Stimulated activated CD4-positive, alpha-beta T cell treated with anti-CD3 and anti-CD28 coated beads, Interleukin-1b, Interleukin-23, amount 100 ng/mL, for 1 hour (primary cell): ENCODE measurements at places on chromosomes 7 and 10.

DNA sequence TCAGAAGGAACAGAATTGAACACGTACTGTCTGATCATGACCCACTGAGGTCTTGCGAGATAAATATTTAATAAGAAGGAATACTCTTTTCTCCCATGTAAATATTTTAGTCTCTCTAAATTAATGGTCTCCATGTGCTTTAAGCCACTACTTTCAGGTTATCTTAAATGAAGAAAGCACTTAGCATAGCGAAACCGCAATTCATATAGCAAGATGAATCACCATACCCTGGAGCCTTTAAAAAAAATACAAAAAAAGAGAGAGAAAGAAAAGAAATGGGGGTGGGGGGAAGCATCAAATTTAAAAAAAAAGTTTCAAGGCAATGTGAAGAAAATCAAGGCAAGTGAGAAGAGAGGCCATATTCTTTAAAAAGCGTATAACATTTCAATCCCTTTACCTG, 82.5 kb downstream of the CTTNBP2 start:
- DNase-seq: no peak

- DNase-seq: no peak
Measured at GRCh38 chr10:49119746-49120145, 4.4 kb upstream of the VSTM4 start.

GRCh38 chr7:155644971-155645509, 579 bp downstream of the RBM33 start:
- peak; percentile 4 for DNase-seq

DNA sequence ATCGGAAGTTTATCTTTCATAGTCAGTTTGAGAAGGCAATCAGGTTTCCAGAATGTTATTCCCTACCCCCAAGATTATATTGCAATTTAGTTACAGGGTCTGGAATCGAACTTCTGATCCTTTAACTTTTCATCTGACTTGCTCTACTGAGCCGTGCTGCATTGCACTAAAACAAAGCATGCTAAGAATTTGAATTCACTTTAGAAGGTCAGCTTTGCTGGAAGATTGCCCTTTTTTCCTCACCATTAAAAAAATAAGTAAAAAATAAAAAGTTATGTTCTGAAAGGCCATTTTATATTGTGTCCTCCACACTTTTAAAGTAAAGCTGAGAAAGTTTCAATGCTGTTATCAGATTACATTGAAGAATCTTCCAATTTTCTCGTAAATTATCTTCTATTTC, 388.8 kb upstream of the PHF14 start:
- no peak for DNase-seq

DNA sequence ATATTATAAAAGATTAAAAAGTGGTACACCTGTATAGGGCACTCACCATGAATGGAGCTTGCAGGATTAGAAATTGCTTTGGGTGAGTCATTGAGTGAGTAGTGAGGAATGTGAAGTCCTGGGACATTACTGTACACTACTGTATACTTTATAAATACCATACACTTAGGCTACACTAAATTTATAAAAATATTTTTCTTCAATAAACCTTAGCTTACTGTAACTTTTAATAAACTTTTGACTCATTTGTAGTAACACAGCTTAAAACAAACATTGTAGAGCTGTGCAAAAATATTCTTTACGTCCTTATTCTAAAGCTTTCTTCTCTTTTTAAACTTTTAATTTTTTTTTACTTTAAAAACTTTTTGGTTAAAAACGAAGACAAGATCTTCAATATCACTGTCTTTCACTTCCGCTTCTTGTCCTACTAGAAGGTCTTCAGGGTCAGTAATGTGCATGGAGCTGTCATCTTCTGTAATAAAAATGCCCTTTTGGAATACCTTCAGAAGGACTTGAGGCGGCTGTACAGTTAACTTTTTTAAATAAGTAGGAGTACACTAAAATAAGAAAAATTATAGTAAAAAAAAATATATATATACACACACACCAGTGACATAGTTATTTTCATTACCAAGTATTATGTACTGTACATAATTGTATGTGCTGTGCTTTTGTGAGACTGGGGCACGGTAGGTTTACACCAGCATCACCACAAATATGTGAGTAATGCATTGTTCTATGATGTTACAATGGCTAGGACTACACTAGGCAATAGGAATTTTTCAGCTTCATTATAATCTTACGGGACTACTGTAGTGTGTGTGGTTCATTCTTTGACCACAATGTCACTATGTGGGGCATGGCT, 3.5 kb downstream of the STK31 start:
- DNase-seq: no peak

- DNase-seq: no peak
Measured at GRCh38 chr7:5226921-5227785, 37.1 kb downstream of the WIPI2 start.

DNA sequence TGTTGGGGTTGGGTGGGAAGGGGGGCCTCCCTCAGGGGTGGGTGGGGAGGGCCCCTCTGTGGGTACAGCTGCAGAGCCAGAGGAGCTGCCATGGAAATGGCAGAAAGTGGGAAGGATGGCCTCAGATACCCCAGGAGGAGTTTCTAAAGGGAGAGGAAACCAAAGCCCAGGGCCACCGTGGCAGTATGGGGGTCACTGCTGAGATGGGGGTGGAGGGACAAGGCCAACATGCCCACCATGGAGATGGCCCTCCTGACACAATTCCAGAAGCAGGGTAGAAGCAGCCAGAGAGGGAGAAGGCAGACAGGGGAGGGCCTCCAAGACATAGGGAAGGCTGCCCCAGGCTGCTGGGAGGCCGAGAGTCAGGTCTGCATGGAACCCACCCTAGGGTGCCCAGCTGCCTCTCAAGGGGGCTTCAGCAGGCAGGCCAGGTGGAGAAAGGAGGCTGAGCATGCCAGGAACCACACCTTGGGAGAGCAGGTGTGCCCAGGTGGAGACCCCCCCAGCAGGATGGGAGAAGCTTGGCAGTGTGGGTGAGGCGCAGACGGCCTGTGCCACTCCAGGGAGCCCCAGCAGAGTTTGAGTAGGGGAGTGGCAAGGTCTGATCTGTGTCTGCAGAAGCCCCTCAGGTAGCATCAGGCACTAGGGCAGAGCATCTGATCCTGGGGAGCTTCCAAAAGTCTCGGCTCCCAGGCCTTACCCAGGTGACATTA, 146.8 kb downstream of the ARHGAP22 start:
- no peak for DNase-seq

DNA sequence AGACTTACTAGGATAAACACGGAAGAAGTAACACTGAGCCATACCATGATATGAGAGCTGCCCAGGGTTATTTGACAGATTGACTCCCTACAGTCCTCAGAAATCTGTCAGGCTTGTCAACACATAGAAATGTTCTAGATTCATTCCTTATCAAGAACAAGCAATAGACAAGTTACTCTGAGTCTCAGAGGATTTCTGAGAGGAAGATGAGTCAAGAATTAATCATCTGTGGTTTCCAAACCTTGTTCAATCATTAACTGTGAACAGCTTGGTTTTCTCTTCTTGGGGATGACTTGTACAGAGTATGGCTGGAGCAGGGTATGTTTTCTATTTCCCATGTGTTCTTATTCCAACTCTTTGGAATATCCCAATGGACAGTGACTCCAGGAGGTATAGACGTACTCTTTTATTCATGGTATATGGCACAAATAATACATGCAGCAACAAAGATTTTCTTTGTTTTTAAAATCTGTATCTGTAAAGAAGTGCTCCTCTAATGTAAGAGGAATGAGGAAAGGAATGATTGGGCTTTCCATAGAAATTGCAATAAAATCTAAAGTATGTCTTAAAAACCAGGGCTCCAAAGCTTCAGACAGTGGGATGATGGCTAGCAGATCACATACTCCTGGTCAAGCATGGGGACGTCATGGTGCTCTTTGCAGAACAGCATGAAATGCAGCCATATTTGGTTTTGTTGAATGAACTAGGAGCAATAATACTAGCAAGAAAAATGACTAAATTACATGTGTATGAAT, 11.9 kb upstream of the SFR1 start:
- DNase-seq: no peak
